ELF-1 (cell line): ENCODE measurements at places on chromosomes 1 and 21.

DNA sequence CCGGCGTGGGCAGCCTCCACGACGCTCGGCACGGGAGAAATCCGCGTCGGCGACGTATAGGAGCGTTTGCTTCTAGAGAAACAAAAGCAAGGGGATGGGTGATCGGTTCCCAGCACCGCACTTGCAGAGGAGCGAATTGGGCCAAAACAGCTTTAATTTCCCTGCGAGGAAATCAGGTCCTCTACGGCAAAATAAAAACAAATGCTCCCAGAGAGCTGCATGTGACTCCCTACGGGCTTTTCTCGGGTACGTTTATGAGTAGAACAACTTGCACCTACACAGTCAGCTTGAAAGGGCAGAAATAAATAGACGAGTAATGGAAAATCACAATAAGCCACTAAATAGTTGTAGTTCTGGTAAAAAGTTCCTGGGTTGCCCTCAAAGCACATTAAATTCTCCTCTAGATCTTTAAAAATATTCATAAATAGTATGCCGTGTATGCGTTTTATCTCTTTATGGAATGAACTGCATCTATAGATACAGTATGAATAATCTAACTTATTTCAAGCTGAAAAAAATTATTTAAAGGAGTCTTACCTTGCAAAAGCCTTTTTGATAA lies 1.2 kb downstream of the NHLH2 start:
- DNase-seq: no peak

GRCh38 chr1:31101147-31101502 lies 35.6 kb upstream of the PUM1 start:
- no peak for DNase-seq

DNA sequence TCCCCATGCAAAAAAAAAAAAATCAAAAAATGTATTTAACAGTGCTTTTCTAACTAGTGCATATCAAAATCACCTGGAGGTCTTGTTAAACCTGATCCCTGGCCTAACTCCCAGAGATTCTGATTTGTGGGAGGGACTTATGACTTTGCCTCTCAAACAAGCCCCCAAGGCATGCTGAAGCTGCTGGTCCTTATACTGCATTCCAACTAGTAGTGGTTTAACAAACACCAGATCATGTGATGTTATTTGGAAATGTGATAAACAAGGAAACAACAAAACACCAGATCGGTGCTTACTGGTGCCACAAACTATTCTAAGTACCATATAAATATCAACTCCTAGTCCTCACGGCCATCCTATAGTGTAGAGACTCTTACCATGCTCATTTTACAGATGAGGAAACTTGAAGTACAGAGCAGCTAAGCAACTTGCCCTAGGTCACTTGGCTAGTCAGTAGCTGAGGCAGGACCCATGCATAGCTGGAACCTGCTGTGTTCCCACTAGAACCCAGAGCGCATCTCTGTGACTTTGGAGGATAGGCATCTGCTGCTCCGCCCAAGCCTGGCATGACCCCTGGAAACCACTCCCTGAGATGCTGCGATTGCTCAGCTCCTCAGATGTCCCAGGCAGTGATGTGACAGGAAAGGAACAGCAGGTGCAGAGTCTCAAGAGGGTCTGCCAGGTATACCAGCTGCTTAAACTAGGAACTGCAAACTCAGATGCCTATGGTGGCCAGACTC lies 38.1 kb downstream of the SOX13 start:
- DNase-seq: peak; percentile 64

DNA sequence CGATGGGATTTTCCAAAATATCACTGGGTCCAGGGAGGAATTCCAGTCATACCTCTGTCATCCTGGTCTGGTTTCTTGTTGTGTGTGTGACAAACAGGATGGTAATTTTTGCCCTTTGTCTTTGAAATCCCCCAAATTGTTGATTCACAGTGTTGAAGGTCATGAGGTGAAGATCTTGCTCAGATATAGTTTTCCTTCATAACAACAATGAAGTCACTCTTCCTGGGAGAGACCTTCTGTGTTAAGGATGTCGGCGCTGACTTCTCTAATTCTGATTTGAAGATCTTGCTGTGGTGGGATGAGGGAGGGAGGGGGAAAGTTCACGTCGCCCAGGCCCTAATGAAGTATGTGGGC lies 32.2 kb upstream of the MPZL1 start:
- DNase-seq: no peak

DNA sequence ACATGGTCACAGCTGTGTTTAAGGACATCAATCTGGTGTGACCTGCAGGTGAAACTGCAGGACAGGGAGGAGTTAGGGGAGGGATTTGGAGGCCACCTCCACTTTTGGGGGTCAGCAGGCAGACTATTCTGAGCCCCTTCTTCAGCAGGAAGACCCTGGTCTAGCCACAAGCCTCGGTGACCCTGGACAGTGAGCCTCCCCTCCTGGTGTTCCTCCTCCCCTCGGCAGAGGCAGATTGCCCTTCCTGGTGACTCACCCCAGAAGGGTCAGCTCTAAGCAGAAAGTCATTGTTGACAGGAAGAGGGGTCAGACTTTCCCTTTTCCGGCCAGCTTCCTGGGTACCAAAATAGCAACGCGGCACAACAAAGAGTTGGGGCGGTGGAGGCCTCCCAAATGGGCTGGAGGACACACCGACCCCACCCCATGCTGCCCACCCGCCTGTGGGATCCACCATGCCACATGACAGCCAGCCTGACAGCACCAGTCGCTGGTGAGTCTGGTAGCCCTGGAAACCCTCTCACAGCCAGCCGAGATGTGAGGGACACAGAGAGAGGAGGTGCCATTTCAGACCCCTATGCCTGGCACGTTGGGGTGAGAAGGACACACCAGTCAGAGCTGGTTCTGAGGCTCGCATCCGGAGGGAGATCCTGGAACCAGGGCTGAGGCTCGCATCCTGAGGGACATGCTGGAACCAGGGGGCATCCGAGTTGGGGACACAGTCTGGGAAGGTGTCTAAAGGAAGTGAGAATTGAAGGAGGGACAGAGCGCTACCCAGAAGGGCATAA lies 14.7 kb upstream of the CSF1 start:
- no peak for DNase-seq

DNA sequence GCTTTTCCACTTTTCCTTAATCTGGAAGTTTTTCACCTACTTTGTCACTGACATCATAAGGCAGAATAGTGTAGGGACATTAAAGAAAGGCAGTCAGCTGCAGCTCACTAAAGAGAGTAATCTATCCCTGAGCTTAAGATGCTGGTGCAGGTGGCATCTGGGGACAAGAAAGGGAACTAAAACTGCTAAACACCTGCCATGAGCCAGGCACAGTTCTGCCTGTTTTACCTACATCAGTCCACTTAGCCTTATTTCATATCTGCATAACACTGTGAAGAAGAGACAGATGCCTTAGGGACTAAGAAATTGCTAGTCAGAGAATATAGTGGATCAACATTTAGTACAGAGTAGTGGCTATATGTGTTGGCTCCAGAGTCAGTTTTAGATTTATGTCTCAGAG lies 88.1 kb downstream of the GPATCH2 start:
- no peak for DNase-seq

- no peak for DNase-seq
Measured at GRCh38 chr1:228021355-228022030, 14.7 kb downstream of the WNT3A start.

DNA sequence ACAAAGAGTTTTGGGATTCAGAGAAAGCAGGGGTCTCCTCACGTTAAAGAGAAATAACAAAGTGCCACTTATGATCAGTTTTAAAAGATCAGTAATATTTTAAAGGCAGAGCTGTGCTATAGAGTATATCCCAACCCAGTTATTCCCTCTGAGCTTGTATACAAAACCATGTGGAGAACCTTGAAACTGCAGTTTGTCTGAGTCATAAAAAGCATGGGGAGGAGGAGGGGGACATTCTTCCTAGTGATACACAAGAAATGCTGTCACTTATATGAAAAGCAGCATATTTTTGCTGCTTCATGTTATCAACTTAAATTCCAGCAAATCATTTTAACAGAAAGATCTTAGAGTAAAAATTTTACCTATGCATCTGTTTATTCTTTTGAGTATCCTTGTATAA lies 244.5 kb downstream of the GPR52 start:
- no peak for DNase-seq

DNA sequence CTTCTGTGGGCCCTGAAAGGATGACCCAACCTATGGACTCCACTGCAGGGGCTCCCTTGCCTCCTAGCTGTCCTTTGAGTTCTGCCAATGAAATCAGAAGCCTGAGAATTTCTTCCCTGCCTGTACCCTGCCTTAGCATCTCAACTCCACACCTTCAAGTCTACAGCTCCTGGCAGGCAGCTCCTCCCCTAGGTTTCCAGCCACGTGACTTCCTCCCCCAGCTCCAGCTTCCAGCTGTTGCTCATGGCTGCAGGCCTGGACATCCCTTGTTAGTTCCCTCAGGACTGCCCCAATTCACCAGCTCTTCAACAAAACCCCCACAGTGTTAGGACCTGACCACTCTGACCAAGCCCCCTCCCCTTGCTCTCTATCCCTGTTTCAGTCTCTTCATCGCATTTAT lies 2.4 kb downstream of the RCAN1 start:
- no peak for DNase-seq

DNA sequence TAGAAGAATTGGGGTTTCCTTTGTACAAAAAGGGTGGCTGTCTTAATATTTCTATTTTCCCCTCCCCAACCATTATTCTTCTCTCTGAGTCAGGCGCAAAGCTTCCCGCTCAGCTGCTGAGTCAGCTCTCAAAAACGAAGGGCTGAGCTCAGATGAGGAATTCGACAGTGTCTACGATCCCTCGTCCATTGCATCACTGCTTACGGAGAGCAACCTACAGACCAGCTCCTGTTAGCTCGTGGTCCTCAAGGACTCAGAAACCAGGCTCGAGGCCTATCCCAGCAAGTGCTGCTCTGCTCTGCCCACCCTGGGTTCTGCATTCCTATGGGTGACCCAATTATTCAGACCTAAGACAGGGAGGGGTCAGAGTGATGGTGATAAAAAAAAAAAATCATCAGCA lies 3.0 kb upstream of the TUFT1 start:
- DNase-seq: peak; percentile 53

- DNase-seq: peak; percentile 10
Measured at GRCh38 chr1:208595745-208596144, 351.6 kb upstream of the PLXNA2 start.

GRCh38 chr1:176102768-176103350 lies 104.2 kb downstream of the COP1 start:
- DNase-seq: no peak

DNA sequence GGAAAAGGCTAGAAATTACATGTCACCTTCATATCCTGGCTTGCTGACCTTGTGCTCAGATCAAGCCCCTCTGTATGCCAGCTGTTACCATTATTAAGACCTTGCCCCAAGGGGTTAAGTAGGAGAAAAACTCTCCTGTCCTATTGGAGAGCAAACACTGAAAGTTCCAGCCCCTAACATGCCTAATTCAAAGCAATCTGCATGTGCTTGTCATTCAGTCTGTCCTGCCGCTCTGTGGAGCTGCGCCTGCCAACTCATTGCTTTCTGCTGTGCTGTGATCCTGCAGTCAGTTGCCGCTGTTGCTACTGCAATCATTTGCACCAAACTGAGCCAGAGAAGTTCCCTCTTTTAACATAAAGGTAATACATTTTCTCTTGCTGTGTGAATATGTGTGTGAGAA lies 113.4 kb downstream of the DISP1 start:
- peak; percentile 79 for DNase-seq

- no peak for DNase-seq
Measured at GRCh38 chr1:188170411-188170810, 1341.7 kb downstream of the PLA2G4A start.

- peak; percentile 62 for DNase-seq
Measured at GRCh38 chr1:52707927-52708655, 9.9 kb upstream of the COA7 start.

GRCh38 chr1:14538335-14538734 lies 60.1 kb upstream of the KAZN start:
- peak; percentile 16 for DNase-seq

GRCh38 chr1:2135941-2136340 lies 58.6 kb downstream of the FAAP20 start:
- peak; percentile 47 for DNase-seq

- DNase-seq: no peak
Measured at GRCh38 chr21:14712121-14712715, 166.1 kb upstream of the SAMSN1 start.
